Activated T-helper 1 cell treated with anti-CD3 and anti-CD28 coated beads, Interleukin-12 subunit alpha, Interleukin-12 subunit beta, Interleukin-2, Interleukin-4 antibody, amounts not matched to agents 30 ng/mL and 10 ng/mL and 1 ng/mL, durations not matched to agents 14 hours and 24 hours and 36 hours (primary cell): ENCODE measurements at places on chromosomes 5 and 9. TPM values are rescaled to one million over a fixed set of nuclear protein-coding genes. Genes with fewer than 3 reads are reported as not detected.

The HRCT1 gene
- not detected in 2 replicates for total RNA-seq

The ADAMTSL2 gene
- not detected in 2 replicates for total RNA-seq

The IL33 gene
- not detected in 2 replicates for total RNA-seq

The HMGCR gene
- 95.7 and 113 TPM in 2 replicates for total RNA-seq

The GDF9 gene
- total RNA-seq: 0.32 and 0.57 TPM in 2 replicates

The MPDZ gene
- not detected in 2 replicates for total RNA-seq
